A172 (cell line): ENCODE measurements at places on chromosomes 2 and 18. TPM values are rescaled to one million over a fixed set of nuclear protein-coding genes. Genes with fewer than 3 reads are reported as not detected.
A peak's percentile ranks its signal among the peaks of the same experiment; 100 is the strongest.

Gene ZNF532
- total RNA-seq, result 12.2 and 13.5 TPM in 2 replicates

Gene GRB14
- total RNA-seq, result 0.10 and 0.17 TPM in 2 replicates

DNA sequence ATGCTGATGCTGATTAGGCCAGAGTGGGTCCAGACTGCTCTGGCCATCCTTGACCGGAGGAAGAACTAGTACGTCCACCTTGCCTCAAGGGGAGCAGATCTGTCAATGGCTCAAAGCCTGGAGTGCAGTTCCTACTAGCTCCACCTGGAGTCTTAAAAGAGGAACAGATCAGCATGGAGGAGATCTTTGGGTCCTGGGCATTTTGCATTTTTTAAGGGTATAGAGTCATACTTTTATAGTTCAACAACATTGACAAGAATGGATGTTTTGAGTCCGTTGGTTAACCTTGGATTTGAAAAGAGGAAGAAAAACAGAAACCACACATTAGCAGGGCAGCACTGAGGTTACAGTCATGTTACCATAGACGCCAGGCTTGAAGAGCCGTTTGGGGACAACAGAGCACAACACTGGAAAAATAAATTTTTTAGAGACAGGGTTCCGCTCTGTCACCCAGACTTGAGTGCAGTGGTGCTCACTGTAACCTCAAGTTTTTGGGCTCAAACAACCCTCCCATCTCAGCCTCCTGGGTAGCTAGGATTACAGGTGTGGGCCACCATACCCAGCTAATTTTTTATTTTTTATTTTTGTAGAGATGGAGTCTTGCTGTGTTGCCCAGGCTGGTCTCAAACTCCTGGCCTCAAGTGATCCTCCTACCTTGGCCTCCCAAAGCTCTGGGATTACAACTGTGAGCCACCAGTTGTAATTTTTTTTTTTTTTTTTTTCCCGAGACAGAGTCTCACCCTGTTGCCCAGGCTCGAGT, 78.5 kb downstream of the PRKCE start:
- no peak for DNase-seq

- DNase-seq, result no peak
Observed at GRCh38 chr2:217988840-217989204, 14.0 kb downstream of the TNS1 start.

DNA sequence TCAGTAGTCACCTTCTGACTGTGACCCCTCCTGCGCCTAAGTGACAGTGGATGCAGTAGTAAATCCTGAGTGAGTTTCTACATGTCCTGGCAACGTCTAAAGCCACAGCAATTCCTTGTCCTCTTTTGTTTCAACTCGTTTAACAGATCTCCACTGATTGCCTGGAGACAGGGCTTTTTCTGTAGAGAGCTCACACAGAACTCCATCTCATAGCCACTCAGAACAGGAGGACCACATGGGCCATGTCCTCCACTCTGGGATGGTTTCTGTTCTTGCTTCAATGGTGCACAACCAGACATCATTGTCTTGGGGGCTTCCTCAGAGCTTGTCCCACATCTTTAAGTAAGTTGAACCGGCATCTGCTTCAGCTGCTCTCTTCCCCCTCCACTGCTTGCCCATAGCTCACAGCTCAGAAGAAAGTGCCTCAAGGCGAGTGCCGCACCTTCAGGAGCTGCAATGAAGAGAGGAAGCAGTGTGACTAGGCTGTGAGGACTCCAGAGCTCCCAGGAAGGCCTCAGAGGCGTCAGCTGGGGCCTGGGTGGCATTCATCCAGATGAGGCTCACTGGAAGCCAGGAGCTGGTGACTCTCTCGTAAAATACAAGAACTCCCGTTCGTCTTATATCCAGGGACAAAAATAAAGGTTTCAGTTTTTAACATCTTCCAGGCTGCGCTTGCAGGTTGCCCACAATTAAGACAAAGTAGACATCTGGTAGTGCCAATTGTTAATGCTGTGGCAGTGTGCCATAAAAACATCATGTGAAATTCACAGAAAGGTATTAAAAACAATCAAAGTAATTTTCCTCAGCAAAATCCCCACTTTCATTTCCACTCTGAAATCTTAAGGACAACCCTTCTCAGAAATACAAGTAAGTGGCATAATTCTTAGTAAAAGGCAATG, 37.3 kb downstream of the ST3GAL5 start:
- peak; percentile 14 for DNase-seq

- no peak for DNase-seq
Observed at GRCh38 chr18:5707586-5707985, 163.8 kb upstream of the EPB41L3 start.
